ENCODE measurements at places on chromosomes 12 and 14. TPM values are rescaled to one million over a fixed set of nuclear protein-coding genes. Genes with fewer than 3 reads are reported as not detected.
A peak's percentile ranks its signal among the peaks of the same experiment; 100 is the strongest.

The AICDA gene
- not detected for total RNA-seq

The SIX4 gene
- 13.6 TPM for total RNA-seq

The PLA2G1B gene
- total RNA-seq = not detected

GRCh38 chr14:62081951-62082350 lies 319.7 kb downstream of the SNAPC1 start:
- DNase-seq = no peak

DNA sequence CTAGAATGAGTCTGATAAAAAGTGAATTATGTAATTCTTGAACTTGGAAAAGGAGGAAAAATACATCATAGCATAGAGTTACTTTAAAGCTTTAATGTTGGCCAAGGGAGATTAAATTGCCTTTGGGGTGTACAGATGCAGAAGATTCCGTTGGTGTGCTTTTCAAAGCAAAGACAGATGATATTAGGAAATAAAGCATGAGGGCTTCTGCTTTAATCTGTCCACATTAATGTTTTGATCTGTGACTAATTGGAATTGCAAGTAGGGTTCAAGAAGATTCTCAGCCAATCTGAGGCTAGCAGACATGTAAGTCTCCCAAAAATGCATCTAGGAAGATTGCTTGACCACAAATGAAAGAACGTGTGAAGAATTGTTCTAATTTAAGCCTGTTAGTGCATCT lies 35.2 kb downstream of the LGR5 start:
- no peak for DNase-seq

DNA sequence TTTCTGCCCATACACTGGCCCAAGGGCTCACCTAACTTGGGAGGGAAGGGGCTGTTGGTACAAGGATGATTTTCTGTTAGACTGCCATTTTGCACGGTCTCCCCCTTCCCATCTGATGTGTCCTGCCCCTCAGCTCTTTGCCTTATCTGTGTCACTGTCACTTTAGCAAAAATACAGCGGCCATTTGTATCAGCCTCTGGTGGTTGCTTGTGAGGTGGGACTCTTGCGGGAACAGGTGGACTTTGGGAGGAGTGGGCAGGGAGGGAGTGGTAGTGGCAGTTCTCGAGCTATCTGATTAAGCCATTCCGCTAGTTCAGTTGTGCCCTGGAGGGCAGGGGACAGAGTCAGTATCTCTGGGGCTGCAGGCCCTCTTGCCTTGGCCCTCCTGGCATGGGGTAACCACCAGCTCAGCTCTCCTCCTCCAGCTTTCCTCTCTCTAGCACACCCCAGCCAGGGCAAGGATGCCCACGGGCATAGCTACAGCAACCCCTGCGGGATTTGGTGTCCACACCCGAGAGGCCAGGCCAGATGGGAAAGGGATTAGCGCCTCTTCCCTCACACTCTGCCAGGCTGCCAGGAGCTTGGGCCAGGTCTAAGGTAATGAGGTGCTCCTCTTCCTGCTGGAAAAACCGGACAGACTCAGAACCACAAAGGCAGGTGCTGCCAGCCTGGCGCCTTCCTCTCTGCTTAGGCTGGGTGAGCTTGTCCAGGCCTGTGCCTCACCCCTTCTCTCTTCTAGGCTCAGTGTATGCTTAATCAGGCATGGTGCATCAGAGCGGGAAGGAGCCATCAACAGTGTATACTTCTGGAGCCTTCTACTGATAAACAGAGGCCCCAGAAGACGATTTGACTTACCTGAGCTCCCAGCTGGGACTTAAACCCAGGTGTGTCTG lies 8.7 kb downstream of the SLC48A1 start:
- DNase-seq = no peak

DNA sequence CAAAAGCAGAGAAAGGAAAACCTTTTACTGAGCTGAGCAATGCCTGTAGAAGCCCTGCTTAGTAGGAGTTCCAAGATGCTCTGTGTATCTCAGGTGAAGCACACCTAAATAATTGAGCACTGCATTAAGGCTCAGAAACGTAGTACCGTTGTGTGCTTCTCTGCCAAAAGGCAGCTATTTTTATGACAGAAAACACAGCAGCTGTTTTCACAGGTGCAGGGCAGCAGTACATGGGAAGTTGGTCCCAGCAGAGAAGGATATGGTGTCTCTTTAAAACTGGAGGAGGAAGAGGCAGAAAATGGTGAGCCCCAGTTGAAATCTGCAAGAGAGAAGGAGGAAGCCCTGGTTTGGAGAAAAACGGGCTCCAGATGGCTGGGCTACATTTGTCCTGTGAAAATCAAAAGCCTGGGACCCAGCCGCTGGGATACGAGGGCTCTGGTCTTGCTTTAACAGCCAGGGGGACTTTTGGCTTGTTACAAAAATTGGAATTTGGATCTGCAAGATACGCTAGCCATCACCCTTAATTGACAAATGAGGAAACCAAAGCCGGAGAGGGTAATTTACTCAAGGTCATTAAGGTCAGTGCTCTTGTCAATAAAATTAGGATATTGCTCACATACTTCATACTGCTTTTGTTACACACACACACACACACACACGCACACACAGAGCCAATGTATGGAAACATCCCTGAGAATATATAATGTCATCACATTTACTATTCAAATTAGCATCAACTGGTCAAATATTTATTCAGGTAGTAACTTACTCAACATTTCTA lies 27.3 kb downstream of the SPRING1 start:
- no peak for DNase-seq

GRCh38 chr14:53857625-53858344 lies 98.8 kb downstream of the BMP4 start:
- no peak for DNase-seq

GRCh38 chr12:20264608-20265114 lies 103.7 kb upstream of the PDE3A start:
- no peak for DNase-seq

DNA sequence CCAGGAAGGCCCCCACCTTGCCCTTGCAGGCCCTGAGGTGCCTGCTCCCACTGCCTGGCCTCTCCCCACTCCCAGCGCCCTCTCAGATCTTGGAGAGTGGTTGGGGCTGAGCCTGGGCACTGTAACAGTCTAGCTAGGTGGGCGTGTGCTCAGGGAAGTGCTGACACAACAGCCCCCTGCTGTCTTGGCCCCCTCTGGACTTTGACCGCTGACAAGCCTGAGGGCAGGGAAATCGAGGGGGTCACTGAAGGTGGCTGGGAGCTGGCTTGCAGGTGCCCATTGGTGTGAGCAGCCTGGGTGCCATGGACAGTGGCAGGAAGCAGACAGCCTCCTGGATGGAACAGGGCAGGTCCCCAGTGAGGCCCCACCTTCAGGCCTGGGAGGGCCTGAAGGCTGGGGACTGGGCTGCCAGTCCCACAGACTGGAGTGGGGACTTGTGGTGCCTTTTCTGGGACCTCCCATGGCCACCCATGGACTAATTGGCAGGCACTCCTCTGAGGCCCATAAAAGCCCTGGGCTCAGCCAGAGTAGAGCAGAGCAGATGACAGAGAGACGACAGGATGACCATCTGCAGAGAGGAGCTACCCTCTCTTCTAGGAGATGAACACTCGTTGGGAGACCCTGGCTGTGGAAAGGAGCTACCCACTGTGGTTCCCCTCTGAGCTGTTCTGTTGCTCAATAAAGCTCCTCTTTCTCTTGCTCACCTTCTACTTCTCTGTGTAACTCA lies 158.6 kb upstream of the SLC38A2 start:
- no peak for DNase-seq

DNA sequence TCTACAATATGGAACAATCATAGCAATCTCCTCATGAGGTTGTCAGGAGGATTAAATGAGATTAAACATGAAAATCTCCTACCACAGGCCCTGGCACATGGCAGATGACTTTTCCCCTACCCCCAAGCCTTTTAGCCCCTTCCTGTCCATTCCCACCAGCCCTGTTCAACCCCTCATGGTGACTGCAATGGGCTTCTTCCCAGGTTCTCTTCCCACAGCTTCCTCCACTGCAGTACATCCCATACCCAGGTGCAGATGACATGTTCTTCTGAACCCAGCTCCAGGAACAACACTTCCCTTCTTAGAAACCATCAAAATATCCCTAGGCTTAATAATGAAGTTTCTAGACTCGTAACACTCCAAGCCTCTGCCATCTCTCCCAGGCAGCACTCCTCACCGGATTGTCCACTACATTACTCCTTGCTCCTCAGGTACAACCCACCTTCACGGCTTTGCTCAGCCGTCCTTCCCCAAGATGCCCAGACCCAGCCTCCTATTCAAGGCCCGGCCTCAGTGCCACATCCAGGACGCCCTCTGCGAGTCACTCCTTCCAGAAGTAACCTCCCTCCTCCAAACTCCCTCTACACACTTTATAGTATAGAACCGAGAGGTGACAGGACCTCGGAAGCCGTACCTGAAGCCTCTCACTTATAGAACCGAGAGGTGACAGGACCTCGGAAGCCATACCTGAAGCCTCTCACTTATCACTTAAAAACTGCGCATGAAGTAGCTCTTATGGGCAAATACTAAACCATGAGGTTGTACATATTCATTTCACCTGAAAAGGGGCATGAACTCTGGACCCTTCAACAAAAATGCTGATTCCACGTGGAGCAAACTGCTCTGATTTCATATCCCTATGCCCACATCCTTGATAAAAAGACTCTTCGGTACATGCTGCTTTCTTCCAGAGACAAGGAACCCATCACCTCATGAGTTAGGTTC lies 1.5 kb downstream of the CRACR2A start:
- DNase-seq = no peak

DNA sequence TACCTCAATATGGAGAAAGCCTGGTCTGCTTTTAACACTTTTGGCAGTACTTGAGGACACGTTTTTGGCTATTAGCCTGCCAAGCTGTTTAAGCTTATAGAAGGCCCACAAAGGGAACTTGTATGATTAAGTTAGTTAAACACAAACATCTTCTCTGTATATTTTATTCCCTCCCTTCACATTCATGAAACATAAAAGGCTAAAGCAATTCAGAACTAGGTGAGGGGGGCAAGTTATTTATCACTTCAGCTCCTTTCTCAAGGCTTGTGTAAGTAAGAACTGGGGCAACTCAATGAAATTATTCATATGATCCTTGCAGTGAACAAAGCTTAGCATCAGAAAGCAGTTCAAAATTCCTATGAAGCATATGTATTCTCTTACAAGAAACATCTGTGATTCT lies 7.5 kb downstream of the PRICKLE1 start:
- no peak for DNase-seq

- DNase-seq = no peak
These were observed 46.0 kb upstream of the TRAF3 start for GRCh38 chr14:102731101-102731870.

- peak; percentile 42 for DNase-seq
These were observed 94.7 kb downstream of the CHST11 start for GRCh38 chr12:104551313-104551931.

DNA sequence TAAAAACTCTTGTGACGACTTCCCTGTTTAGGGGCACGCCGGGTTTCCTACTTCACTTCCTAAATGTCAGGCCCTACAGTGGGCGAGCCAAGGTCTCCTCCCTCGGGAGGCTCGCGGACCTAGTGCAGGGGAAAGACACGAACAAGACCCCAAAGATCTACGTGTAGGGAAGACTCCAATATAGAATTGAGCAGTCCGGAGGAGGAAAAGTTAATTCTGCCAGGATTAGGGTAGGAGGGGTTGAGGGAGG lies 564 bp downstream of the ATXN3 start:
- DNase-seq = peak; percentile 55

GRCh38 chr12:57868221-57868620 lies 21.7 kb upstream of the CTDSP2 start:
- DNase-seq = no peak

GRCh38 chr12:67151886-67152285 lies 117.3 kb upstream of the CAND1 start:
- peak; percentile 64 for DNase-seq

DNA sequence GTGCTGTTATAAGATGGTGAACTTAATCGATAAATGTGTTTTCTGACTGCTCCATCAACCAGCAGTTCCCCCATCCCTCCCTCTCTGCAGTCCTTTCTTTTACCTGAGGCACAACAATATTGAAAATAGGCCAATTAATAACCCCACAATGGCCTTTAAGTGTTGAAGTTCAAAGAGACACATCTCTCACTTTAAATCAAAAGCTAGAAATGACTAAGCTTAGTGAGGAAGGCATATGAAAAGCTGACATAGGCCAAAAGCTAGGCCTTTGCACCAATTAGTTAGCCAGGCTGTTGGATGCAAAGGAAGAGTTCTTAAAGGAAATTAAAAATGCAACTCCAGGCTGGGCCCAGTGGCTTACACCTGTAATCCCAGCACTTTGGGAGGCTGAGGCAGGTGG lies 43.7 kb downstream of the SAV1 start:
- no peak for DNase-seq

GRCh38 chr12:44031472-44032185 lies 195.7 kb downstream of the TMEM117 start:
- no peak for DNase-seq

DNA sequence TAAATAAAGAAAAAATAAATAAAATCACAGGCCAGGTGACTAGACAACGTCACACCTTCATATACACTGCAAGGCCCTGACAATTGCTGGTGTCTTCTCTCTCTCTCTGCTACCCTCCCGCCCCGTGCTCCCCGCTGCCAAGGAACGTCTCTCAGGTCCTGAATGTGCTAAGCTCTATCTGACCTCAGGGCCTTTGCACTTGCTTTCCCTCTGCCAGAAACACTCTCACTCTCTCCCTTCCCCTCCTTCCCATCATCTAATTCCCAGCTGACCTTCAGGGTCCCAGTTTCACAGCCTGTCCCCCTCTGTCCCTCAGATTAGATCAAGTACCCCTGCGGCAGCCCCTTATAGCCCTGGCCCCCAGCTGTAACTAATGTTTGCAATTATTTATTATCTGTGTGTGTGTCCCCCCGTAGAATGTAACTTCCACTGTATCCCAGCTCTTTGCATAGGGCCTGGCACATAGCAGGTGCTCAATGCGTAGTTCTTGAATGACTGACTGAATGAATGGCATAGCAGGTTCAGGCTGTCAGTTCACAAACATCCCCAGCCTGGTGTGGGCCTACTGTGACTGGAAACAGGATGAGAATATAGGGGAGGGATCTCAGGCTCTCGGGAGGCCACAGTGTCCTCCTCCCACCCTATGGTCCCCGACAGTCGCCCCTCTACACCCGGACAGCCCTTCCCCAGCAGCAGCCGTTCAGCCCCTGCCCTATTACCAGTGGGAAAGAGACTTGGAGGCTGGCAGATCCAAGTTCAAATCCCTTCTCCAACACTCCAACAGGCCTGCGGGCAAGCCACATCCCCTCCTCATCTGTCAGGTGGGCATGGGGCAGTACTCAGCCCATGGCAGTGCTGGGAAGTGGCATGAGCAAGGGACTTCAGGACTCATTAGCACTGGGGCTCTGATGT lies 6.6 kb downstream of the BEGAIN start:
- no peak for DNase-seq

DNA sequence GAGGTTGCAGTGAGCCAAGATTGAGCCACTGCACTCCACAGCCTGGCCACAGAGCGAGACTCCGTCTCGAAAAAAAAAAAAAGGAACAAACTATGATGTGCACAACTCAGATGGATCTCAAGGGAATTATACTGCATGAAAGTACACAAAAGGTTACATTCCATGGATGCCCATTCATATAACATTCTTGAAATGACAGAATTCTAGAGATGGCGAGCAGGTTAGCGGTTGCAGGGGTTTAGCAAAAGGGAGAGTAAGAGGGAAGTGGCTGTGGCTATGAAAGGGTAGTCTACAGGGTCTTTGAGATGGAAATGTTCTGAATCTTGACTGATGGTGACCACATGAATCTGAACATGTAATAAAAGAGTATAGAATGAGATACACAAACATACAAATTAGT lies 49.7 kb downstream of the CKB start:
- DNase-seq = no peak

Measured in A673 (cell line).